ENCODE measurements at places on chromosomes 12 and 14.
A peak's percentile ranks its signal among the peaks of the same experiment; 100 is the strongest.

GRCh38 chr14:91796617-91797347 lies 64.9 kb upstream of the CATSPERB start:
- no peak for DNase-seq

DNA sequence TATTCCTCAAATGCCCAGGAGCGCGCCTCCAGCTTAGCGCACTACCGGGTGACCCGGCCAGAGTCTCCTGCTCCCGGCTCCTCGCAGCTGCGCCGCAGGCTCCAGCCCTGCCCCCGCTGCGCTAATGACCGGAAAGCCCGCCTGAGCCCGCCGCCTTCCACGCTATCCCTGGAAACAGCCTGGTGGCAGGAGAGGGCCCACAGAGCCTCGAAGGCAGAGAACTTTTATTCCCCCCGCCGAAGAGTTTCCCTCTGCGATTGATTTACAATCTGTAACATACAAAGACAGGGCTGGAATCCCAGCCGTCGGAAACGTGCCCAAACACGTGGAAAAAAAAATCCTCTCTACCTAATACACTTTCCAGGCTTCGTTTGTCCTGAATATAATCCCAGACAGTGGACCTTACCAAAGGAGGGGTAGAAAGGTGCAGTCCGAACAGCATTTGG lies 1.5 kb downstream of the COL2A1 start:
- no peak for DNase-seq

DNA sequence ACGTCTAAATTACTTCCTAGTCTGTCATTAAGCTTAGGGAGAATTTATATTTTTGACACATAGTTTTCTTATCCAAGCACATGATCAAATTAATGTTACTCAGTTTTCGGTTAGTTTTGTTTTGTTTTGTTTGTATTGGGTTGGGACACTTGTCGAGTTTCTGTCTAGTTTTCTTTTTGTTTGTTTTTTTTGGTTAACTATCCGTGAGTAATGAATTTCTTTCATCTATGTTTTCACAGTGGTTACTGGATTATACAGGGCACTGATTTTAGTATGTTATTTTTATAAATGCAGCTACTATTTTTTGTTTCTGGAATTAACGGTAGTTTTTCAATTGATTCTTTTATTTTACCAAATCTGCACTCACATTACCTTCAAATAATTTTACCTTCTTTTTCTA lies 2.7 kb downstream of the KLRF1 start:
- no peak for DNase-seq

DNA sequence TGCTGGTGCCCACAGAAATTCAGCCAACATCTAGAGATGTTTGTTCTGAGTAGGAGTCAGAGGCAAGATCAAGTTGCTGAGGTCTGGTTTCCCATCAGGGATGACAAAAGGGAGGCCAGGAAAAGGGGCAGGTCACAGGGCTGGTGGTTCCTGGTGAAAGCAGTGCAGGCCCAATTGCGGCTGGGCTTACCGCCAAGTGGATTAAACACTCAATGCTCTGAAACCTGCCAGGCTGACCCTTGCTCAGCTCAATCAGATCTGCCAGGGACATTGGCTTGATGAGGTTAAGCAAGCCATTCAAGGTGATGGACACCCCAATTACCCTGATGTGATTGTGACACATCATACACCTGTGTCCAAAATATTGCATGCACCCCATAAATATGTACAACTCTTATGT lies 5.5 kb upstream of the OAS1 start:
- DNase-seq, result no peak

DNA sequence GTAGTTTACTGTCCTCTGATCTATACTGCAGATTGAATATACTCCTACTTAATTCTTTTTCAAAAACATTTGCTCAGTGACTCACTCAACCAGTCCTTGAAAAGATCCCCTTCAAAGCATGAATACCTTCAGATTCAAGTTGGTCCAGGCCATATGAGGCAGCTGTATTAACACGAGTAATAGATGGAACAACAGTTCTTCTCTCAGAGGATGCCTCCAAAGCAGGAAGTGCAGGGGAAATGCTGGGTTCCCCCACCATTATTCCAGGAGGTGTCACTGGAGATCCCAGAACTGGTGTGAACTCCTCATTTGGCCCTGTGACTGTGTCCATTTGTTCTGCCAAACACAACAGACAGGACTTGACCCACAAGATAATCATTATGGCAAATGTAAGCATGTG lies 20.6 kb downstream of the ARMH4 start:
- no peak for DNase-seq

DNA sequence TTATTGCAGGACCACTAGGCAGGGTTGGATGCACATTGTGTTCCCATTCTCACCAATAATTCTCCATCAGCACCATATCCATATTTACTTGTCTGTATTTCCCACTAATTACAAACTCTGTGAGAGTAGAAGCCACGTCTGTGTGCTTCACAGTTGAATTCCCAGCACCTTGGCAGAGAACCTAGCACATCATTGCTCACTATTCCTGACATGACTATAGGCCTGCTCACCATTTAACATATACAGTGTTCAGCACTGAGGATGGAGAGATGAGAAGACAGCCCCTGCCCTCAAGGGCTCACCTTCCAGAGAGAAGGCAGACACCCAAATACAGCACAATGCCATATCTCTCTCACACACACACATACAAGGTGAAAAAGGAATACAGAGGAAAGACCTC lies 5.0 kb downstream of the DAD1 start:
- DNase-seq, result no peak

- no peak for DNase-seq
Observed at GRCh38 chr14:57487771-57488170, 5.9 kb downstream of the CCDC198 start.

DNA sequence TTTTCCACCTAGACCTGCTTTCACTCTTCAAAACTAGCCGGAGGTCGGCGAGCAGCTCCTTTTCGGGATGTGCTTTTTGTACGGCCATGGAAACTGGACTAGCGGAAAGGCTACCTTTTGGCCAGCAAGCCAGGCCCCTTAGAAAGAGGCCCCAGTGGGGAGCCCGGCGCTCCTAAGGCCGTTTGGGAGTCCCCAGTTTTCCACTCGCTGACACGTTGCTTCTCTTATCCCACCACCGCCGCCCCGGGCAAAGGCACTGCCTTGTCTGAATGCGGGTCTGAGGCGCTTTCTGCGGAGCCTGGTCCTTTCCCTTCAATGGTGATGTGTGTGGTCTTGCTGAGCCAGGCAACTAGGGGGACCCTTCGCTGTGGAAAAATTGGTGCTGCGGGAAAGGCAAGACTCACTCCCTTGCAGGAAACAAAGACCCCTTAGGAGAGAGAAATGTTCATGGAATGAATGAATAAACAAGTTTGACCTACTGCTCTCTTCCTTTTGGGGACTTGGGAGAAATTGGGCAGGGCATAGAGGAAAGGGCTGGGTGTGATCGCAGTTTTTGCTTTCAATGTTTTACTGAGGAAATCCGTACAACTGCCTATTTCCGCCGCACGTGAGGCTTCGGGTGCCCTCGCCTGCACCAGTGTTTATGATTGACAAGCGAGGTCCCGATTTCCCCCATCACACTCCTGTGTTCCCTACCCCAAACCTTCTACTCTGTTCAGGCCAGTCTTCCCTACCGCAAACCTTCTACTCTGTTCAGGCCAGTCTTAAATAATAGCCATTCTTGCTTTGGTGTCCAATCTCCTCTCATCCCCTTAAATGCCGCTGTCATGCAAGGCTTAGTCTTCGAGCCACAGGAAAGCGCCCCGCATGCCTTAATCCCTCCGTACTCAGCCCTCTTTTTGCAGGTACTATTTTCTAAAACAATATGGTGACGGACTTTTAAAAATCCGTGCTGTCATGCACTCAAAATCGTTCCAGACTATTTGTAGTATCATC lies 1.0 kb upstream of the SLC38A2 start:
- DNase-seq, result no peak

GRCh38 chr12:78293059-78293686 lies 462.5 kb downstream of the NAV3 start:
- no peak for DNase-seq

- DNase-seq, result no peak
Observed at GRCh38 chr12:5456906-5457305, 25.0 kb downstream of the NTF3 start.

DNA sequence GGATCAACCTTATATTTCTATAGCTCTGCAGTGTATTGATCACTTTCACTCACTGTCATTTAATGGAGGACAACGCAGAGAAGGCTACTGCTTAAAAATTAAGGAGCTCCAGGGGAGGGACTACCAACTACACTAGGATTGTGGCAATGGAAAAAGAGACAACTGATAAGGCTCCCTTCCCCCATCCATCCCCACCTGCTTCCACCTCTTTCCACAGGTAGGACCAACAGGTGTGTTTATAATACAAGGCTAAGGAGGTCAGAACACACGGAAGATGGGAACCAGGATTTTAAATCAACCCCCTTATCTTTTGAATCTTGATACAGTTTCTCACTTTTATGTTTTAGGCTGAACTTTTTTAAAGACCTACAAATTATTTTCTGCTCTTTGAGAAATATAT lies 90.8 kb downstream of the STAB2 start:
- DNase-seq, result no peak

GRCh38 chr14:58677001-58677400 lies 39.2 kb downstream of the DACT1 start:
- DNase-seq, result no peak

GRCh38 chr14:36383767-36384431 lies 63.5 kb upstream of the MBIP start:
- no peak for DNase-seq

DNA sequence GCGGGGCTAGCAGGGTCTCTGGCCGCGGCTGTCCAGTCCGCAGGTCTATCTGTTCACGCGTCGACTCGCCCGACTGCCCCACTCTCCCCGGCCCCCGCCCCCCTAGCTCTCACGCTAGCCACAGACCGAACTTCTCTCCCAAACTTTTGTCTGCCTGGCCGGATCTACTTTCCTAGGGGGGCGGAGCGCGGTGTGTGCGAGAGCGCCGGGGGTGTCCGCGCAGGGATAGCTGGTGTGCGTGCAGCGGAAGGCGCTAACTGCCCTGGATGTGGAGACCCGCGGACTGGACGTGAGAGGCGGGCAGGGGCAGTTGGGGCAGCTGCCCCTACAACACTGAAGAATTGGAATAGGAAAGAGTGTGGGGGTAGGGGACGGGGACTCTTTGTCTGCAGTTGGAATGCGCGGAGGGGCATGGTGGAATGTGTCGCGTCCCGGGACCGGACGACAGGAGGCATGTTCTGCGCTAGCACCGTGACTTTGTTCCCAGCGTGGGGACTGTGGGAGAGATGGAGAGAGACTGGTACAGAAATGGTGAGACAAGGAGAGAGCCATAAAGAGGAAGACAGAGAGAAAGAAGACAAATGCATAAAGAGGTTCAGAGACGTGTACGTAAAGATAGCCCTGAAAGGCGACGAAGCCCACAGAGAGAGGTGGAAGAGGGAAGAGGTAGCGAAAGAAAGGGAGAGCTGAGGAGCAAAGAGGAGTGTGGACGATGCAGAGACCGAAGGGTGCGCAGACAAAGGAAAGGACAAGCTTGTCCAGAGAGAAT lies at the start of gene AJUBA:
Gene AJUBA (minus strand): TSS at position 75 of the 769 bp plus-strand sequence. CDS start 285 bp downstream, outside the sequence.
- peak; percentile 57 for DNase-seq

DNA sequence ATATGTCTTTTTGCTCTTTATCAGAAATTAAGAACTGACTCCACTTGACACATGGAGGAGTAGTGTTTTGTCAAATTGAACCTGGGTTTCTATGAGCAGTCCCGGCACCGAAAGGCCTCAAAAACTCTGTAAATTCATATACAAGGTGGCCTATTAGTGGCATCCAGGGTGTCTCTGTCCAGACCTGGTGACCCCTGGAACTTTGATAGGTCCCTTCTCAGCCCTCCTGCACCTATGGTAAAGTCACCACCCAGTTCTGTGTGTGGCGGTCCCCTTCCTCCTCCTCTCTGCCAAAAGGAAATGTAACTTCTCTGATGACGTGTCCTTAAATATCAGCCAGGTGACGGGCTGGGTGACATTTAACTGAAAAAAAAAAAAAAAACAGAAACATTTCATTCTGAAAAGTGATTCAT lies 204.0 kb upstream of the FOXN3 start:
- DNase-seq, result no peak

GRCh38 chr14:37559386-37559785 lies 35.7 kb downstream of the FOXA1 start:
- no peak for DNase-seq

- no peak for DNase-seq
Observed at GRCh38 chr12:4267704-4268328, 5.7 kb upstream of the CCND2 start.

- no peak for DNase-seq
Observed at GRCh38 chr14:58200480-58200841, 512 bp downstream of the ACTR10 start.

DNA sequence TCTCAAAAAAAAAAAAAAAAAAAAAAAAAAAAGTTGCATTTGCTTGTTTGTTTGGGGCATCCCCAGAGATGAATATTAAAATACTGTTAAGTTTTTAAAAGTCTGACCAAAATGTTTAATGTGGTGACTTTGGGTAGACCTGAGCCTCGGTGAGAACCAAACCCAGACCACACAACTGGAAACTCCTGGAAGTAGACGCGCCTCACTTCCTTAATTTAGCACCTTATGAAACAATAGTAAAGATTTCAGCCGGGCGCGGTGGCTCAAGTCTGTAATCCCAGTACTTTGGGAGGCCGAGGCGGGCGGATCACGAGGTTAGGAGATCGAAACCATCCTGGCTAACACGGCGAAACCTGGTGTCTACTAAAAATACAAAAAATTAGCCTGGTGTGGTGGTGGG lies 9.3 kb downstream of the NFKBIA start:
- no peak for DNase-seq

DNA sequence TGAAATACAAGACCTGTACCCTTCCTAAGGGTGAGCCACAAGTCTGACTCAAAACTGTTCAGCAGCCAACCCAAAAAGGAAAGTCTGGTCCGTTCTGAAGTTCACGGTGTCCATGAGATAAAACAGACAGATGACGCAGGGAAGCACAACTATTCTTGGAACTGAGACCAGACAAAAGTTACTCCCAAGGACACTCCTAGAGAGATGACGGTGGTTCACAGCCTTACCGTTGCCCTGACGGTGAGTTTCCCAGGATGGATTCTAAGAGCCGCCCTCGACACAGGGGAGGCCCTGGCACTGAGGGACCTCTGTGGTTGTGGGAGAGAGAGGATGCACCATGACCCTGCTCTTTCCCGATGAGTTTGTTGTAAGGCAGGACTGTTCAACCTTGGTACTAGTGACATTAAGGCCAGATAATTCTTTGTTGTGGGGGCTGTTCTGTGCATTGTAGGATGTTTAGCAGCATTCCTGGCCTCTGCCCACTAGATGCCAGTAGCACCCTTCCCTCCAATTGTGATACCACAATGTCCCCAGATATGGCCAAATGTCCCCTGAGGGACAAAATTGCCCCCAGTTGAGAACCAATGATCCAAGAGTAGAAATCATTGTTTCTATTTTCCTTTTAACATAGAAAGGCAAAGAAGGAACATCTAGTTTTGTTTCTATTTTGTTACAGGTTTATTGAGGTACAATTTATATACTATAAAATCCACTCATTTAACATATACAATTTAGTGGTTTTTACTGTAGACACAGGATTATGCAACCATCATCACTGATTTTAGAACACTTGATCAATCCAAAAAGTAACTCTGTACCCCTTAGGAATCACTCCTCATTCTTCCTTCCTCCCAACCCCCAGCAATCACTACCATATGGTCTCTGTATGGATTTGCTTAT lies 23.0 kb downstream of the OR10P1 start:
- no peak for DNase-seq

- DNase-seq, result no peak
Observed at GRCh38 chr14:68566075-68566474, 226.8 kb downstream of the ZFP36L1 start.
